ENCODE measurements at places on chromosomes 7 and 10.
A peak's percentile ranks its signal among the peaks of the same experiment; 100 is the strongest.

- DNase-seq, result no peak
Observed at GRCh38 chr7:69598487-69599285, 411 bp downstream of the AUTS2 start.

DNA sequence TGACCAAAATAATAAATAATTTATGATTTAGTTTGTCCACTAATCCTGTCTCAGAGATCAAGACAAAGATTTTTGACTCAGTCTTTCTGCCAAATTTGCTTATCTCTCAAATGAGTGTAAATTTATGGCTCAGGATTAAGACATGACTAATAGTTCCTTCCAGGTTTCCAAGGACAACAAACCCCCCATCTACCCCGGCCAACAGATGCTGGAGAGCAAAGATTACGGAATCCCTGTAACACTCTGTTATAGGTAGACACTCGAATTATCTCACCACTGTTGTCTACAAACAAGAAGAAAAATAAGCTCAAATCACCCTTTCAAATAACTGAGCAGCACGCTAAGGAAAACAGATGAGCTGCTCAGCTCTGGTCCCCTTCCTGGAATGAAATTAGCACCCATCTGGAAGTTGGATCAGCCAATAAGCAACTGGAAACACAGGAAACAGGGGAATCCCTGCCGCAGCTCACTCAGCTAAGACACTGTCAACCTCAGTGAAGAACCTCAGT, 56.8 kb upstream of the SVIL start:
- DNase-seq, result no peak

GRCh38 chr10:112446855-112447619, at the start of the genes VTI1A and ZDHHC6:
Gene VTI1A, plus strand, starts transcription at chr10:112447215. Its CDS starts 159 bp downstream, at chr10:112447374.
Gene ZDHHC6, minus strand, starts transcription at chr10:112446914. Its CDS starts 1,478 bp downstream, at chr10:112445436.
- DNase-seq, result peak; percentile 93

DNA sequence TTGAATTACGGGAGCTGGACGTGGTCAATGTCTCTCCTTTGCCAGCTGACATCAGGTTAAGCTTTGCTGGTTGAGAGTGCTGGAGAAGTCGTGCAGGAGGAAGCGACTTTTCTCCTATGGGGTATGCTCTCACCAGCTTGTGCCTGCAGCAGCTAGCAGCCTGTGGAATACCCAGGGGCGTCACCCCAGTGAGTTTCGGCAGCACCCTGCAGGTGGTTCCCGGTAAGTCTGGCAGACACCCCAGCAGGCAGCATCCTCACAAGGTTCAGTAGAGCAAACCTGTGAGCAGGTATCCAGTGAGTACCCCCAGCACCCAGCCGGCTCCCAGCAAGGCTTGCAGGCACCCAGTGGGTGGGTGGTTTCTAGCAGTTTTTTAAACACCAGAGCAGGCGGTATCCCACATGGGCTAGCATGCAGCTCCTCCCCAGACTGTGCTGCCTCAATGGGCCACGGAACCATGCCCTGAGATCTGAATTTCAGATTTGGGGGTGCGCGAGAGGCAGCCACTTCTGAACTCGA, 74.8 kb upstream of the SVIL start:
- no peak for DNase-seq

- DNase-seq, result no peak
Observed at GRCh38 chr7:74290981-74291441, 1.8 kb downstream of the CLIP2 start.

- no peak for DNase-seq
Observed at GRCh38 chr7:20408467-20408826, 77.7 kb downstream of the ITGB8 start.

DNA sequence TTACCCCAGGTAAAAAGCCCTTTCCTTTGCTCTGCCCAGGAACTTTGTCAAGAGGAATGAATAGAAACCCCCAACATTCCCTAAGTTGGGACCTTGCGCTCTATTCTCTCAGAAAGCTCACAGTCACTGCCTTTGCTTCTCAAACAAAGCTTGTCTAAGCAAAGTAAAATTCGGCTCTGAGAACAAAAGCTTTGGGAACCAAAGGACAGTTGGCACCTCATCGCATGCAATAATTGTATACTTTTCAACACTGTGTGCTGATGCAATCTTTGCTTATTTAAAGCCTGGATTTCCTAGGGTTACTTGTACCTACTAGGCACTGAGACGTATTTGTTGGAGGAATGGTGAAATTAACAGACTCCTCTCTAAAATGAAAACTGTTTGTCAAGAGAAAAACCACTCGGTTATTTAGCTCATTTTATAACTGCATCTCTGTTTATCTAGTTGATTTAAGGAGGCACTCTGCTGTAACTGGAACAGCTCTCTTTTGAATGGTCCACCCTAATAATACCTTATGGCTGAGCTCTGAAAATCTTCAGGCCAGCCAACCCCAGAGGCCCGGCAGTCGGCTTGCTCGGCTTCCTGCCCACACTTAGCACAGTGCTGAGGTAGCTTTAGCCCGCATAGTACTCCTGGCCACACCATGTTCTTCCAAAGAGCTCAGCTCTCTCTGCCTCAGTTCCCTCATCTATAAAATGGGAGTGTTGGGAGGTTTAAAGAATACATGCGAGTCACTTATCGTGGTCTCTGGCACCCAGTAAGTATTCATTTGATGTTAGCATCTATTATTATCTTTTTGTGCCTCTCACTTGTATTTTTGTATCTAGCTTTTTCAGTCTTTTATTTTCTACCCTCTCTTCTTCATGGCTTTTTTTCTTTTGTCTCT, 80.2 kb upstream of the PRR15 start:
- DNase-seq, result no peak

GRCh38 chr7:151174246-151175046, 7.0 kb upstream of the GBX1 start:
- peak; percentile 22 for DNase-seq

- no peak for DNase-seq
Observed at GRCh38 chr10:131891196-131891928, 9.4 kb upstream of the PPP2R2D start.

DNA sequence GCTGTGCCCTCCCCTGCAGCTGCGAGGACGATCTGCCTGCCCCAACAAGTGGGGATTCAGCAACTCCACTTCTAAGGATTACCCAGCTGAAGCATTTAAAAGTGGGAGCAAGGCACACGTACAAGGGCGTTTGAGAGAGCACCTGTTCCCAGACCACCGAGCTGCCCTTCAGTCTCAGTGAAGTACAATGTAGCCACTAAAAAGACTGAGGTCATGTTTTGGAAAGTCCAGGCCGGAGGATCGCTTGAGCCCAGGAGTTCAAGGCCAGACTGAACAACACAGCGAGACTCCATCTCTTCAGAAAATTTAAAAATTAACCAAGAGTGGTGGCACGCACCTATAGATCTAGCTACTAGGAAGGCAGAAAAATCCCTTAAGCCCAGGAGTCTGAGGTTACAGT, 14.7 kb downstream of the NOS3 start:
- no peak for DNase-seq

DNA sequence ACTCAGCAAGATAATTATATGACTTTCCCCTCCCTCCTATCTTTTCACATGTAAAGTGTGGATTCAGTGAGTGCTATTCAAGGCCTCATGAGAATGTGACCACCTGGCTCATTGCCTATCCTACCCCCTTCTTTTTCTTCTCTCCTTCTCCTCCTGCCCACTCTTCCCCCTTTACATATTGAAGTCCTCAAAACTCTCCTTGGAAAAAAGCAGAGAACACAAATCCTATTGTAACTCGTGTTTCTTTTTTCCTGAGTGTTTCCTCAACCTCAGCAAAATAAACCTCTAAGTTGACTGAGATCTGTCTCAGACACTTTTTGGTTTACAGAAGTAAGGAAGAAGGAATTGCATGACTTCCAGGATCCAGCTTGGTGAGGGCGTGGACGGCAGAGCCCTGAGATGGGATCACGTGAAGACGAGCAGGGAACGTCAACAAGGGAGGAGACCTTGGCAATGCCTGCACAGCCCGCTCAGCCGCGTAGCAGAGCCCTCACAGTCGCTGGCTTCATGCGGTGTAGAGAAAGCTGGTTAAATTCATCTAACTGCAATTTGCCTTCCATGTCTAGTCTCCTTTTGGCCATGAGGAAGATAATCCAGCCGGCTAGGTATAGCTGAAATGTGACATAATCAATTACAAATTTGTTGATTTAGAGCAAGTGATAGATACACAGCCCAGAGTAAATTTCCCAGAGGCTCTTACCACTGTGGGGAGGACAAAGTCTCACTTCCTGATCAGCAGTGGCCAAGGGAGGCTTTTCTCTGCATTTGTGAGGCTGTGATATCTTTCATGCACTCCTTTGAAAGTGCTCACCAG, 75.7 kb downstream of the LYZL2 start:
- peak; percentile 63 for DNase-seq

DNA sequence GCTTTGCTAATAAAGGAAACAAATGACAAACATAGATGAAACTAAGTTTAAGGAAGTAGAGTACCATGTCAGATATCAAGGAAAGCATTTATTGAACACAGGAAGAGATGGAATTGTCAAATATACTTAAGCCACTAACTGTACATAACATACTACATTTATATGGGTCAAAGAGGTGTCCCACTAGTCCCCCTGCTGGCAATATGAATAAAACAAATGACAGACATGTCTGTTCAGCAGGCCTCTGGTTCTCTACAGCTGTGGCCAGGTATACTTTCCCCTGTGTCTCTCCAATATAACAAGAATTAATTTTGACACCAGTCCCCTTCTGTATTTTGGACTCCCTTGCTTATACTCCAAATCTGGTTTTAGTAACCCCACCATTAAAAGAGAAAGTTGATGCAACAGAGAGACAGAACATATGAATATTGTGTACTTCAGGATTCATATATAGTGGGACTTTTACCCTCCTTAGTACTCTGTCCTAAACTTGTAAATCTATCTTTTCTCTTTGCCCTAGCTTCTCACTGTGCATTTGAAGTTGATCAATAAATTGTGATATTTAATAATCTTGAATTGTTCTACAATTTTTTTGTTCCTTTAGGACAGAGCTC, 42.9 kb downstream of the CD36 start:
- DNase-seq, result peak; percentile 38

DNA sequence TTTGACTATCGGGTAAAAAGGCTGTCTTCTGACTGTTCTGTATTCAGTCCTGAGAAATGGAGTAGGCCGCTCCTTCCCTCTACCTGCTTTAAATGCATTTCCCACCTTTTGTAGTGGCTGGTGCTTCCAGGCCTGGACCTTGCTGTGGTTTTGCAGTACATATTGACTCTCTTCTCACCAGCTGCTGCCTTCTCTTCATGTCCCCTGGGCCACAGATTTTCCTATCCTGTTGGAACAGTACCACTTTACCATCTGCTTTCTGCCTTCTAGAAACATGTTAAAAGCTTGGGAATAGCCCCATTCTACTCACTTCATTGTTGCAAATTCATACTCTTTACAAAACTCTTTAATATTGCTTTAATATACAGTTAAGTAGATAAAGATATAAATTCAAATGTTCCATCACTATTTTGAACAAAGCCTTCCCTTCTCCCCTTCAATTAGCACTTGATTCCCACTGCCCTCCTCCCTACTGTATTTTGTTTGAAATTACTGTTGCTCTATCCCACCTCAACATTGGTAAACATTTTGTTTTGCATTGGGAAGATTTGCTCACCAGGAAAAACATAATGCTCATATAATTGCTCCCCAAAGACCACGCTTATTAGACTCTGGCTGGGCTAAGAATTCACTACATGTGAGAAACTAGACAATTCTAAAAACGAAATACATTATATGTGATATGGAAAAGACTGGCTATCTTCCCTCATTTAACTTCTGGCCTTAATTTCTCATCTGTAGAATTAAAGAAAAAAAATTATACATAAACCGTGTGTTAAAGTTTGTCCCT, 17.3 kb upstream of the SEMA3C start:
- DNase-seq, result no peak

GRCh38 chr10:63515002-63515763, 6.0 kb upstream of the REEP3 start:
- peak; percentile 16 for DNase-seq

DNA sequence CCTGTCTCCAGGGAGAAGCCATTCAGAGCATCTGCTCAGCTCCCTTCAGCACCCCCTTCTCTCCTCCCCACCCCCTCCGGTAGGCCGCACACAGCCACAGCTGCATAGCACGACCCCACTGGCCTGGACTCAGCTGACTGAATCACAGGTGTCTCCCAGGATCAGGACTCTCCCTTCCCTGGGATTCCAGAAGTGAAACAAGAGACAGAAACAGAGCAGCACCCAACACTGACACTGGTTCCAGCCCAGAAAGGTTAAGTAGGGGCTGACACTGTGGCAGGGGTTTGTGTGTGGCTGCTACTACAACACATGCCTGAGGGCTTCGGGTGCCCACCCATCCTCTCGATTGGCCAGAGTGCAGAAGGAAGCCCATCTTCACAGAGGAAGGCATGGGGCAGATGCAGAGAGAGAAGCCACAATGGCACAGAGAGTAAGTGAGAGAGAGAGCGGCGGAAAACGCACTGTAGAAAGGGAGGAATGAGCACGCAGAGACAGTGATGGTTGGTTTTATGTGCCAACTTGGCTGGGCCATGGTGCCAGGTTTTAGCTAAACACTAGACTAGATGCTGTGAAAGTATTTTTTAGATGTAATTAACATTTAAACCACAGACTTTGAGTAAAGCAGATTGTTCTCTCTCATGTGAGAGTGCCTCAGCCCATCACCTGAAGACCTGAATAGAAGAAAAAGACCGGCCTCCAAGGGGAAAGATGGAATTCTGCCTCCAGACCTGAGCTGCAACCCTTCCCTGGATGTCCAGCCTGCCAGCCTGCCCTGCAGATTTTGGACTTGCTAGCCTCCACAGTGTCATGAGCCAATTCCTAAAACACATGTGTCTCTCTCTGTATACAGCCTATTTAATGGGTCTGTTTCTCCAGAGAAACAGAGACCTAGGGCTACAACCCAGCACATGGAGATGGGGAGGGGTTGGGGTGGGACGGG, 107.5 kb downstream of the GRB10 start:
- DNase-seq, result no peak

- DNase-seq, result peak; percentile 75
Observed at GRCh38 chr7:112009081-112009480, 197.1 kb downstream of the DOCK4 start.

- no peak for DNase-seq
Observed at GRCh38 chr7:104010052-104010909, 20.8 kb upstream of the RELN start.

GRCh38 chr7:22420973-22421635, 64.2 kb upstream of the RAPGEF5 start:
- no peak for DNase-seq

GRCh38 chr10:73874267-73875138, at the start of gene CAMK2G:
Gene CAMK2G, minus strand, starts transcription at chr10:73874555. Its CDS starts 94 bp downstream, at chr10:73874461.
- peak; percentile 89 for DNase-seq

- DNase-seq, result no peak
Observed at GRCh38 chr10:88186335-88186734, 322.9 kb downstream of the PTEN start.

- peak; percentile 57 for DNase-seq
Observed at GRCh38 chr10:50367732-50368131, 116.4 kb upstream of the ASAH2 start.

GRCh38 chr7:29562307-29562706, 1.3 kb upstream of the PRR15 start:
- no peak for DNase-seq

DNA sequence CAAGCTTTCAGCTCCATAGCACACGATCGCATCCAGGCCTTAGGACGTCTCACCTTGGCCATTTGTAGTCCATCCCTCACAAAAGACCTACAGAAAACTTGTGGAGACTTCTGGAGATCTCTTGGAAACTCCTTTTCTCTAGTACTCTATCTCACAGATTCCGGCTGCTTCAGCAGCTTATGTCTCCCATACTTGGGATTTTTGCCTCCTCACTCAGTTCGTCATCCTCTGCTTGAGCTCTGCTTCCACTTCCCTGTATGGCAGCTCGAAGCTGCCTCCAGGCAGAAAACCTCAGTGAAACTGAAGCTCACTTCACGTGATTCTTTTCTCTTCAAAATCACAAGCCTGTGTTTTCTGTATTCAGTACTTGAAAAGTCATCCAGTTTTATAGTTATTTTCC, 178.7 kb upstream of the GDF10 start:
- peak; percentile 29 for DNase-seq
